ENCODE measurements at places on chromosomes 3 and 15. TPM values are rescaled to one million over a fixed set of nuclear protein-coding genes. Genes with fewer than 3 reads are reported as not detected.

TNFSF10 gene
- total RNA-seq: not detected

DNA sequence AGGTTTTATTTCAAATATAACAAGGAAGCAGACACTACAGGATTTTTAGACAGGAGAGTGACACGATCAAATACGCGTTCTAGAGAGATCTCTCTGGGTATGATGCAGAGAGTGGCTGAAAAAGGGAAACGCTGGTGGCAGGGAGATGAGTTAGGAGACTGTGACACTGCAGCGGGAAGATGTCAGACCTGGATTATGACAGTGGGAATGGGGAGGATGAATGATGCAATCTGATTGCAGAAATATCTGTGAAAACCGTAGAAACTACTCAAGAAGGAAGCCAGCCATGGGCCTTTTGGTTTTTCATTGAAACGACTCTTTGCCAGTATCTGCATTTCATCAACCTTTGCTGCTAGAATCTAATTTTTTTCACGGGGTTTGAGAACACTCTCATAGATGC, 157.9 kb downstream of the FAM43A start:
- H3K36me3 ChIP-seq: no peaks in the 10 kb centered on the region
- no peak overlapping the region for H3K27ac ChIP-seq
- H3K4me1 ChIP-seq: no peaks in the 10 kb centered on the region
- no peaks in the 10 kb centered on the region for H3K27me3 ChIP-seq
- H3K4me3 ChIP-seq: no peak overlapping the region

- H3K27ac ChIP-seq: no peak overlapping the region
- peaks cover 12% of the 10 kb centered on the region for H3K27me3 ChIP-seq
- H3K4me1 ChIP-seq: no peaks in the 10 kb centered on the region
- no peaks in the 10 kb centered on the region for H3K36me3 ChIP-seq
- no peak for DNase-seq
These were observed 662.3 kb downstream of the NR2F2 start for GRCh38 chr15:96992817-96993216.

GRCh38 chr15:73927476-73928240, 1.4 kb downstream of the LOXL1 start:
- H3K4me3 ChIP-seq: peak overlapping the region; percentile 75
- no peaks in the 10 kb centered on the region for H3K36me3 ChIP-seq
- DNase-seq: peak; percentile 81
- H3K27ac ChIP-seq: no peak overlapping the region

DNA sequence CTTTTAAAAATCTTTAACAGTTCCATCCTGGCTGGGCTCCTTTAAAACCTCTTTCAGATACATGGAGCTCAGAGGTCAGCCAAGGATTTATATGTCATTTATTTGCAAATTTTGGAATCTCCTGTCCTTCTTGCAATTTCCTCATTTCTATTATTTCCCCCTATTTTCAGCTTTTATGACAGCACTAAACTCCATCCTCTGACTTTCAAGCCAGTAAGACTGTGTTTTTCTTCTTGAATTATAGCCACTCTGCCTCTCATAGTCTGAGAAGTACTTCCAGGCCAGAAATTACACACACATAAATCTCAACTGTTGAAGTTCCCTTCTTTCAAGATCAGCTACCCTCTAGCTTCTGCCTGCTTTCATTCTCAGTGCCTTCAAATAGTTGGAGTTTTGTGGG, 73.2 kb downstream of the IQCH start:
- H3K4me1 ChIP-seq: peaks cover 10% of the 10 kb centered on the region
- no peak for DNase-seq
- no peaks in the 10 kb centered on the region for H3K36me3 ChIP-seq
- H3K27me3 ChIP-seq: no peaks in the 10 kb centered on the region
- no peak overlapping the region for H3K27ac ChIP-seq
- no peak overlapping the region for H3K4me3 ChIP-seq

DNA sequence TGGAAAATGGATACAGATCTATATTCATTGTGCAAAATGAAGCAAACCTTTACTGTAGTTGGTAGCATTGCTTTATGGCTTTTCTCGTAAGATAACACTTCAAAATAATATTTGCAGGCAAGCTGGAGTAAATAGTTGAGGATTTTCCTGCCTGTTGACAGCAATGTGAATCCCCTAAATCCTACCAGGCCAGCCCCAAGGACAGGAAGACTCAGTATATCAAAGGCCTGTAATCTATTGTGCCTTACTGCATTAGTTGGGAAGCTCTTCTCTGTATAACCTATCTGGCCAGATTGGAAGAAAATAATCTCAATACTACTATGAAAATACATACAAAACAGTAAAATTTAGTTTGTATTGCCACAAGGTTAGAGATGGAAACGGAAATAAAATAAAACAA, 4.6 kb upstream of the GMNC start:
- H3K36me3 ChIP-seq: no peaks in the 10 kb centered on the region
- peaks cover 20% of the 10 kb centered on the region for H3K27me3 ChIP-seq
- no peak overlapping the region for H3K4me3 ChIP-seq
- DNase-seq: no peak
- no peaks in the 10 kb centered on the region for H3K4me1 ChIP-seq
- H3K27ac ChIP-seq: no peak overlapping the region
